ENCODE measurements at places on chromosomes 1 and 21. TPM values are rescaled to one million over a fixed set of nuclear protein-coding genes. Genes with fewer than 3 reads are reported as not detected.

OR2T29 gene
- total RNA-seq, result not detected

TNFRSF18 gene
- total RNA-seq, result 1.9 TPM

DDR2 gene
- total RNA-seq, result 0.48 TPM

FCRL1 gene
- not detected for total RNA-seq

DNA sequence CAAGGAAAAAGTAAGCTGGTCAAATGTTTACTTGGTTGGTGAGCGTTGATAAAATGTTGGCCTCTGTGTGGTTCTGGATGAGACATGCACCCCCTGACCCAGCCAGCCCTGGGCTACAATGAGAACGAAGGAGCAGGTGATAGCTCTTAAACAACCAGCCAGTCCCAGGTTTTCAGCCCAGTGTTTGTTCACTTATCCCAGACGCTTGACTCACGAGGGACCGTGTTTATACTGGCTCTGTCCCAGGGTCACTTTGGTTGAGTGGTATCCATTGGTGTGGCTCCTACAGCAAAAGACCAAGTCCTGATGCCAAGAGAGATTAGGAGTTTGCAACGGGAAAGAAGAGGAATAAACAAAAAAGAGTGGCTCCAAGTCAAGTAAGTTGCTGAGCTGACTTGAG lies 86.9 kb downstream of the KCNJ15 start:
- no peak overlapping the region for H3K4me3 ChIP-seq
- no peak for DNase-seq
- H3K27me3 ChIP-seq, result no peaks in the 10 kb centered on the region
- H3K4me1 ChIP-seq, result no peaks in the 10 kb centered on the region
- no peaks in the 10 kb centered on the region for H3K36me3 ChIP-seq

- no peak overlapping the region for H3K27ac ChIP-seq
- H3K27me3 ChIP-seq, result no peaks in the 10 kb centered on the region
- DNase-seq, result no peak
- H3K4me3 ChIP-seq, result no peak overlapping the region
- H3K36me3 ChIP-seq, result peaks cover 24% of the 10 kb centered on the region
- H3K4me1 ChIP-seq, result no peaks in the 10 kb centered on the region
These were observed 49.8 kb upstream of the IKBKE start for GRCh38 chr1:206420471-206420870.

DNA sequence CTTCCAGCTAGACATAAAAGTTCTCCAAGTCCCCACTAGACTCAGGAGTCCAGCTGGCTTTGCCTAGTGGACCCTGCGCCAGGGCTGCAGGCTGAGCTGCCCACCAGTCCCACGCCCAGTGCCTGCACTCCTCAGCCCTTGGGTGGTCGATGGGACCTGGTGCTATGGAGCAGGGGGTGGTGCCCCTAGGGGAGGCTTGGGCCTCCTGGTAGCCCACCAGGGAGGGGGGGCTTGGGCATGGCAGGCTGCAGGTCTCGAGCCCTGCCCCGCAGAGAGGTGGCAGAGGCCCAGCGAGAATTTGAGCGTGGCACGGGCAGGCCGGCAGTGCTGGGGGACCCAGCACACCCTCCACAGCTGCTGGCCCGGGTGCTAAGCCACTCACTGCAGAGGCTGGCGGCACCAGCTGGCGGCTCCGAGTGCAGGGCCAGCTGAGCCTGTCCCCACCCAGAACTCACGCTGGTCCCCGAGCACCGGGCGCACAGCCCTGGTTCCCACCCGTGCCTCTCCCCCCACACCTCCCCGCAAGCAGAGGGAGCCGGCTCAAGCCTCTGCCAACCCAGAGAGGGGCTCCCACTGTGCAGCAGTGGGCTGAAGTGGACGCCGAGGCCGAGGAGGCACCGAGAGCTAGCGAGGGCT lies 30.2 kb upstream of the GBP5 start:
- no peaks in the 10 kb centered on the region for H3K4me1 ChIP-seq
- no peaks in the 10 kb centered on the region for H3K27me3 ChIP-seq
- DNase-seq, result no peak
- H3K36me3 ChIP-seq, result peaks cover 8% of the 10 kb centered on the region

GRCh38 chr1:198168227-198168626 lies 11.4 kb downstream of the NEK7 start:
- H3K4me1 ChIP-seq, result peaks cover 3% of the 10 kb centered on the region
- no peak overlapping the region for H3K4me3 ChIP-seq
- no peaks in the 10 kb centered on the region for H3K27me3 ChIP-seq
- no peaks in the 10 kb centered on the region for H3K36me3 ChIP-seq

DNA sequence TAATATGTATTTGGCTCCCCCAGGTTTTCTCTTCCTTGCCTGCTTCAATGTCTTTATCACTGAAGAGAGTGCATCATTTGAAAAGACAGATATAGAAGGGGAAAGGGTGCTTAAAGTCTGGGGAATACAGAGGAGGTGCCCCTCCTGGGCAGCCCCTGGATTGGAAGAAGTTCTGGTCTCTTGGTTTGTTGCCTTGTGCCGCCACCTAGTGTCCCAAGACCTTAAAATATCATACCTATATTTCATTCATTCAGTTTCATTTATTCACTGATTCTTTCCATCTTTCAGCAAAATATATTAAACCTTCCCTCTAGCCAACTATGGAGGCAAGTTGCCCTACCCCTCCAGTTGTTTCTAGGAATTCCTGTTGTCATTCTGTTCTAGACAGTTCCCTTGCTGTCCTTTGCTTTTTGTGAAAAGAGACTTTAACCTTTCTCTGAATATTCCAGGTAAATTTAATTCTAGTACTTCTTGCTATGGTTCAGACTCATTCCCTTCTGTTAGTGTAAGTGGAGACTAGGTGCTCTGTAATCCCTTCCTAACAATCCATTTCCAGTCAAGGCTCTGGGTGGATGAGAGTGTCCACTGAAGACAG lies 56.1 kb downstream of the MEF2D start:
- no peak overlapping the region for H3K27ac ChIP-seq
- peaks cover 38% of the 10 kb centered on the region for H3K27me3 ChIP-seq
- H3K4me3 ChIP-seq, result no peak overlapping the region
- H3K4me1 ChIP-seq, result no peaks in the 10 kb centered on the region
- H3K36me3 ChIP-seq, result no peaks in the 10 kb centered on the region
- DNase-seq, result no peak

GRCh38 chr1:220754212-220754917 lies 6.2 kb downstream of the MTARC2 start:
- no peak for DNase-seq
- H3K4me1 ChIP-seq, result no peaks in the 10 kb centered on the region
- H3K36me3 ChIP-seq, result peaks cover 22% of the 10 kb centered on the region
- H3K4me3 ChIP-seq, result no peak overlapping the region

GRCh38 chr1:89649783-89650182 lies 16.9 kb downstream of the LRRC8C start:
- H3K4me3 ChIP-seq, result no peak overlapping the region
- H3K27me3 ChIP-seq, result no peaks in the 10 kb centered on the region
- H3K36me3 ChIP-seq, result no peaks in the 10 kb centered on the region
- H3K4me1 ChIP-seq, result no peaks in the 10 kb centered on the region
- no peak for DNase-seq
- no peak overlapping the region for H3K27ac ChIP-seq

GRCh38 chr1:66733348-66734017 lies 18.8 kb upstream of the DYNLT5 start:
- no peak overlapping the region for H3K27ac ChIP-seq
- H3K36me3 ChIP-seq, result no peaks in the 10 kb centered on the region
- no peak for DNase-seq
- H3K4me3 ChIP-seq, result no peak overlapping the region

DNA sequence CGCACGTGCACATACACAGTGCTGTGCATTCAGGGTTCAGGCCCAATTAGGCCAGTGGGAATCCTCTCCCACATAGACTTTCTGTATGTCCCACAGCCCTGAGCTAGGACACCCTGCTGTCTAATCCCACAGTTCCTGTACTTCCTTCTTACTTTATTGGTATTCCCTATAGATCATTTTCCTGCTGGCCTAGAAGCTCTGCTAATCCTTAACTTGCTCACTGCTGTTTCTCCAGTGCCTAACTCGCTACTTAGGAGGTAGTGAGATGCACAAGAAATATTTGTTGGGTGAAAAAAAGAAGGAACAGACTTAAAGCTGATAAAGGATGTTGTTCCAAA lies 34.1 kb upstream of the FHAD1 start:
- no peak overlapping the region for H3K4me3 ChIP-seq
- no peaks in the 10 kb centered on the region for H3K27me3 ChIP-seq
- DNase-seq, result no peak
- H3K27ac ChIP-seq, result no peak overlapping the region

DNA sequence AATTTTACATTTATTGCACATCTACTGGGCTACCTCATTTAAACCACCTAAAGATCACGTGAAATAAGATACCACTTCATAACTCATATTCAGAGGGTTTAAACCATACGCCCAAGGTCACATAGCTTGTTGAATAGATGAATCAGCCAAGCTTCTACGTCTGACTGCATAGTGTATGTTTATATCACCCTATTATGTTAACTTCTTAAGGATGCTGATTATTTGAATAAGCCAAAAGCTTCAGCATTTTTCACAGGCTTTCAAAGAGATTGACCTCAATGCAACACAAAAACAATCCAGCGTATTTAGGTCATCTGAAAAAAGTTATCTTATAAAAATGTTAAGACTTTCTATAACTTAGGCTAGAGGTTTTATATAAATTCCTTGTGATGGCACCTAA lies 373.8 kb downstream of the TGFB2 start:
- H3K27me3 ChIP-seq, result no peaks in the 10 kb centered on the region
- DNase-seq, result no peak
- no peak overlapping the region for H3K27ac ChIP-seq
- no peak overlapping the region for H3K4me3 ChIP-seq
- no peaks in the 10 kb centered on the region for H3K4me1 ChIP-seq
- no peaks in the 10 kb centered on the region for H3K36me3 ChIP-seq

Measured in H9 (cell line).